Keratinocyte (primary cell): ENCODE measurements at places on chromosomes 11 and 22.
A peak's percentile ranks its signal among the peaks of the same experiment; 100 is the strongest.

DNA sequence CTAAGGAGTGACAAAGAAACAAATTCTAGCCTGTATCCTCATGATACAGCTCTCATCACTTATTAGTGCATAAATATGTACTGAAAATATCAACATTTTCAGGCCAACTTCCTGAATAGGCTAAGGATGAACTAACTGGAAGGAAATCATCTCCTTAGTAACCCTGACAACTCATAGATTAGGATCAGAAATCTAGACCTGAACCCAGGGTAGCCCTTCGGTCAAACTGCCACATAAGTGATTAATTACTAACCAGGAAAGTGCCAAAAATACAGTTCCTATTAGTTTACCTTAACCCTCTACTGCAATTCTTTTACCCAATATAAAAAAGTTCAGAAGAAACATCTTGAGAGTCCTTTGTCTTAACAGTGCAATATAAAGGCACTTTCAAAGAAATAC is 40.0 kb downstream of the AMBRA1 start:
- DNase-seq = no peak

DNA sequence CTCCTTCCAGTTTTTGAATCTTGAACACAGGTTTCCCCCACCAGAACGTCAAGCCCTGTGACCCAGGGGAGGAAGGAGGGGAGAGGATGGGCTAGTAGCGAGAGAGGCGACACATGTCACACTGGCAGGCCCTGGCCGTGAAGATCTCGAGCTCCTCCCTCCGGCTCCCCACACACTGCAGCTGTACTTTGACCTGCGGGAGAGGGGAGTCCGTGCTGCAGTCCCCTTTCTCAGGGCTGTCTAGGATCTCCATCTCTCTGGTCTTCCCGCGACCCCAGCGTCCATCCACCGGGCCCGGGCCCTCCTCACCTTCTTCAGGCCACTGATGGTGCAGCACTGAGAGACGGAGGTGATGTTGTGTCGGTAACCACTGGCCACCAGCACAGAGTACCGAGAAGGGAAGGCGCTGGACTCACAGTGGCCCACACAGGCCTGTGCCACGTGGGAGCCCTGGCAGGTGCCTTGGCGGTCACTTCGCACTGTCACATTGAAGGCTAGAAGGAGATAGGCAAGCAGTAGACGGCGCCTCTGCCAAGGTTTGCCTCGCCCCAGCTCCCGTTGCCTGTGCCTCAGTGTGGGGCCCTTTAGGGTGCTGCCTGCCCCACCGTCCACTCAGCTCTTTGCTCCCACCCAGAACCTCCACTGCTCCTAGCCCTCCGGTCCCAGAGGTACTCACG is 873 bp downstream of the GPHA2 start:
- no peak for DNase-seq

- DNase-seq = no peak
These were observed 14.0 kb downstream of the KCNQ1OT1 start for GRCh38 chr11:2685566-2686359.

GRCh38 chr11:132278801-132279574 is 908.6 kb downstream of the NTM start:
- no peak for DNase-seq

GRCh38 chr22:36065462-36065774 is 36.8 kb upstream of the RBFOX2 start:
- no peak for DNase-seq

DNA sequence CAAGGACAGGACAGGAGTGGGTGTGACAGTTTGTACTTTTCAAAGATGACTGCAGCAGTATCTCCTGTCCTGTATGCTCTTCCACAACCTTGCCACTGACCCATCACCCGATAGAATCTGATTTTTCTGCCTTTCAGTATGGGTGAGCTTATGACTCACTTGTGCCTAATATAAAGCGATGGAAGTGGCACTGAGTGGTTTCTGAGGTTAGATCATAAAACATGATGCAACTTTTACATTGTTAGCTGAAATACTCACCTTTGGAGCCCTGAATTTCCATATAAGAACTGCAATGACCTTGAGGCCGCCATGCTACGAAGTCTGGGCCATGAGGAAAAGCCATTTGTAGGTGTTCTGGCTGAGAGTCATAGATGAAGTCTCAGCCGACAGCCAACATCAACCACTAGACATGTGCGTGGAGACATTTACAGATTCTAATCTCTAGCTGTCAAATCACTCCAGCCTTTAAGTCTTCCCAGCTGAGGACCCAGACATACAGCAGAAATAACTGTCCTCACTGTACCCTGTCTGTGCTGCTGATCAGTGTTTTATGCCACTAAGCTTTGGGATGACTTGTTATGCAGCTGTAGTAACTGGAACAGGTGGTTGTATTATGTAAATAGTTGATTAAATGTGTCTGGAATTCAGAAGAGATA is 105.9 kb upstream of the ARHGAP20 start:
- DNase-seq = peak; percentile 13

- DNase-seq = no peak
These were observed 531.2 kb downstream of the KCNA4 start for GRCh38 chr11:29485641-29486040.

DNA sequence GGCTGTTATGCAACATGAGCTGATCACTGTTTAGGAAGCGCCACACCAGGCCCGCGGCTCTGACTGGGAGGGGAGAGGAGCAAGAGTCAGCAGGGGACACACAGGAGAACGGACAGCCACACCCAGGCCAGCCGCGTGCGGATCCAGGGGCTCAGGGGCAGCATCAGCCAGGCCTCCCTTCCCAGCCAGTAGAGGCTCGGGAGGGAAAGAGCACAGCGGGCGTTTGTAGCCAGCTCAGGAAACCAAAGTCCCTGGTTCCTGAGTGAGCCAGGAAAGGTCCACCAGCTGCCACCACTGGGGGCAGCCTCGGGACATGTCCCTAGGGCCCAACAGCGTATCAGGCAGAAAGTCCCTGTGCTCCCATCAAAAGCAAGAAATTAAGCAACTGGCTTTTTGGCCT is 71.8 kb upstream of the PITPNB start:
- DNase-seq = no peak

- DNase-seq = no peak
These were observed 14.0 kb upstream of the TP53I11 start for GRCh38 chr11:44964526-44965209.

- no peak for DNase-seq
These were observed 51.0 kb downstream of the CD6 start for GRCh38 chr11:61022311-61023085.

GRCh38 chr11:95147364-95147905 is 57.8 kb downstream of the ENDOD1 start:
- peak; percentile 66 for DNase-seq

DNA sequence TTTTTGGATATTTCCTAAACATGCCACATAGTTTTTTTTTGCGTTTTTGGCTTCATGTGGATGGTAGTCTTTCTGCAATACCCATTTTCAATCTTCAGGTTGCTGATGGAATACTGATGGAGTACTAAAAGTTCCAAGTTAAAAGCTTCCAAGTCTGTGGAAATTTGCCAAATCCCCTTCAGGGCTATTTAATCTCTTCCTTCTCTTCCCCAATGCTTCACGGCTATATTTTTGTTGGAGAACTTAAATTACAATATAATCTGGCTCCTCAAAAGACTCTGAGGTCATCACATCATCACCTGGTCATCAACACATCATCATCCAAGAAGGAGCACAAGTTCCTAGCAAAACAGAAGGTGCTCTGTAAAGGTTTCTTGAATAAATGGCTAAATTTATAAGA is 881.0 kb upstream of the TENM4 start:
- DNase-seq = no peak

- no peak for DNase-seq
These were observed 122.3 kb upstream of the BID start for GRCh38 chr22:17896586-17896985.

DNA sequence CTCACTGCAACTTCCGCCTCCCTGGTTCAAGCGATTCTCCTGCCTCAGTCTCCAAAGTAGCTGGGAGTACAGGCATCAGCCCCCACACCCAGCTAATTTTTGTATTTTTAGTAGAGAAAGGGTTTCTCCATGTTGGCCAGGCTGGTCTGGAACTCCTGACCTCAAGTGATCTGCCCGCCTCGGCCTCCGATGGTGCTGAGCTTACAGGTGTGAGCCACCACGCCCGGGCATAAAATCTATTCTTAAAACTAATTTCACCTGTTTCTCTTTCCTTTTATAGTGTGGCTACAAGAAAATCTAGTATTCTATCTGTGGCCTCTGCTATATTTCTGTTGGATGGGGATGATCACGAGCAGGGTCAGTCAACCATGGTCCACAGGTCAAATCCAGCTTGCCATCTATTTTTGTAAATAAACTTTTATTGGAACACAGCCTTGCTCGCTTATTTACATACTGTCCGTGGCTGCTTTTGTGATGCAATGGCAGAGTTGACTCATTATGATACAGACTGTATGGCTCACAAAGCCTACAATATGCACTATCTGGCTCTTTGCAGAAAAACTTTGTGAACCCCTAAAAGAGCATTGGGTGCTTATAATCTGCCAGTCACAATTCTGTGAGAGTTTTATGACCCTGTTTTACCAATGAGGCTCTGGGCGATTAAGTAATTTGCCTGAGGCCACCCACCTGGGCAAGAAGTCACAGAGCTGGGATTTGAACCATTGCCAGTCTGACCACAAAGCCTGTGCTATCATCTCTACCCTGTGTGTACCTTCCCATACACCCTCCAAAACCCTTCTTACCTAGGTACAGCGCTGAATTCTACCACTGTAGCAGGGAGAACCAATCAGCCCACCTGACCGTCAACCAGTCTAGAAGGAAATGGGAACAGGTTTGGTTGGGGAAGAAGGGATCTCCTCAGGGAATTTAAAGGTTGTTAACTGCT is 28.3 kb downstream of the SLC1A2 start:
- peak; percentile 11 for DNase-seq

DNA sequence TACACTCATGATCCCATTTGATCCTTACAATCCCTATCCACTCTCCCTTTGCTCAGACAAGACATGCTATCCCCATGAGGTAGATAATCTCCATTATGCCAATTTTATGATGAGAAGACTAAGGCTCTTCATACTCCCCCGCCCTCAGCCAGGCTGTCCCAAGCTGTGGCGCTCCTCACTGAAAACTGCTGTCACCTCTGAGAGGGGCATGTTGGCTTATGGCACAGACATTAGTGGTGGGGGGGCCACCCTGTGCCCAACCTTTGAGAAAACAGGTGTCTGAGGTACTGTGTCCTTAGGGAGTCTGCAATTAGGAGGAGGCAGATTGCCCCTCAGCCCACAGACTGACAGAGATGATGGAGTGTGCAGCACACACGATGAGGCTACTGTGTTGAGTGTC is 2.4 kb downstream of the DDTL start:
- DNase-seq = no peak

DNA sequence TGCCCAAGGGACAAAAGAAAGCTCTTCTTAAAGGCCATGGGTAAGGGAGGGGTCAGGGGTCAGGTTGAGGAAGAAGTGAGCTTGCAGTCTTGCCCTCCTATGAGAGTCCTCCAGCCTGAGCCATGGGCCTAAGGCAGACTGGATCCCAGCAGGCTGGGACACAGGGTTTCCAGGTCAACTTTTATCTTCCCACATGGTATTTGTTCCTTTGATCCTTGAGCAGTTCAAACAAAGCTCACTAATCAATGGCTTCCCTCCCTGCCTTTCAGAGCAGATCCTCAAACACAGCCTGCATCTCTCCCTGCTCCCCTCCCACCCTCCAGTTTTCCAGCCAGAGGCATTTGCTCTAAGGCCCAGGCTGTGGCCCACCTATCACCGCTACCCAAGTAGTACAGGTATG is 589.3 kb downstream of the INSC start:
- DNase-seq = no peak

DNA sequence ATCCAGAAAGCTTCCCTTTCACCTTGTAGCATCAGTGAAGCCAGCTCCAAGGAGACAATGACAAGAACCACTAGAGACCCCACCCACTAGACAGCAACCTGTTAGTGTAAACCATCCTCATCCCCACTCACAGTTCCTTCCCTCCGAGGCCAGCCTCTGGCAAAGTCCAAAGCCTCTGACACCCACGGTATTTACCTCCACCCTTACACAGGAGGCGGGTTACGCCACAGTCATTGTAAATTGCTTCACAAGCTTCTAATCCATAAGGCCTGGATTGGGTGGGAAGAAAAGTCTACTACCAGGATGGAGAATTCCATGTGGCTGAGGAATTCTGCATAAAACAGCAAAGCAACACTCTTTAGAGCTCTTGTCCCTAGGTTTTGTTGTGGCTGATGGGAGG is 287.4 kb downstream of the BUD13 start:
- DNase-seq = no peak

DNA sequence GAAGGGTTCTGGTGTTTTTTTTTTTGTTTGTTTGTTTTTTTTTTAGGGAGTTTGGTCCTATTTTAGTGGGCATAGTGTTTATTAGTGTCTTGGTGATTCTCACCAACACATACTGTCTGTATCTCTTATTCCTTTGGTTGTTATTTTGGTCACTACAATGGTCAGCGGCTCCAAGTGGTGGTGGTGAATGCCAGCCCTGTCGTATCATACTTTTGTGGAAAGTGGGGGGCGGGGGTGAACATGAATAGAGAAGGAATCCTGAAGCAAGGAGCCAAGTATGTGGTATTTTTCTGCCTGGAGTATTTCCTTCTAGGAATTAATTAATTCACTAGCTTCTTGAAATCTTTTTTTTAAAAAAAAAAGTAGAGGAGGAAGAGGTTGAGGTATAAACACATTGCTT is 79.6 kb downstream of the GRK3 start:
- no peak for DNase-seq

GRCh38 chr11:96075532-96075959 is 151.6 kb upstream of the MTMR2 start:
- no peak for DNase-seq

GRCh38 chr11:117428856-117429229 is 101.2 kb downstream of the CEP164 start:
- no peak for DNase-seq

GRCh38 chr11:57214098-57214417 is 23.0 kb downstream of the APLNR start:
- DNase-seq = no peak

DNA sequence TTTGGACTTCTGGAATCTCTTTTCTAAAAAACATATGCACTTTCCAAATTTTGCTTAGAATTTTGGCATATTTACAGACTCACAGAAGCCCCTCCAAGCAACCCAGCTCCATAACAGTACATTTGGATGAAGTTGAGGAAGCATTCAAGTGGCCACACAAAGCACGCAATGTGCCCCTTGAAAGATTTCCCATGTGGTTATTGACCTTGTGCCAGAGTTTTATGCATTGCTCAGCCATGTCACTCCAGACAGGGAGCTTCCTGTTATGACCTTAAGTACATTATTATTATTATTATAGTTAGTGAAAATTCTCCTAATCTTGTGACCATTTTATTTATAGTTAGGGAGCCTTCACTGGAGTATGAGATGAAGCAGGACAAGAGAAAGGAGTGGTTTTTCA is 35.0 kb upstream of the BDNF start:
- no peak for DNase-seq

GRCh38 chr22:44305888-44306287 is 6.9 kb downstream of the SHISAL1 start:
- no peak for DNase-seq

- no peak for DNase-seq
These were observed 44.2 kb downstream of the CCDC81 start for GRCh38 chr11:86418917-86419316.

DNA sequence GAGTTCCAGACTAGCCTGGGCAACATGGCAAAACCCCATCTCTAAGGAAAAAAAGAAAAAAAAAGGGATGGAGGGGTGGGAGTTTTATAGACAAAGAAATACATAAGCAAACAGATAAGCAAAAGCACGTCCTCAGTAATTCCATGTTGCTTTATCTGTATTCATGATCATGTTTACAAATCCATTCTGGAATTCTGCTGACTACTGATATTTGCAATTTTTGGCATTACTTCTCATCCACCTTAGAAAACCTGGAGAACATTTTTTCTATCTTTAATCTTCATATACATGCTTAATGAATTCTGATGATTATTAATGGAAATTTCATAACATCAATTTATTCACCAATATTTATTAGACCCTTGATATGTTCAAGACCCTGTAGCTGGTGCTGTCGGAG is 1.7 kb upstream of the FDX1 start:
- no peak for DNase-seq
